HCEC 1CT (cell line): ENCODE measurements at places on chromosomes 11 and 22.
A peak's percentile ranks its signal among the peaks of the same experiment; 100 is the strongest.

- no peak for DNase-seq
These were observed 13.7 kb downstream of the XNDC1N start for GRCh38 chr11:71914617-71915189.

DNA sequence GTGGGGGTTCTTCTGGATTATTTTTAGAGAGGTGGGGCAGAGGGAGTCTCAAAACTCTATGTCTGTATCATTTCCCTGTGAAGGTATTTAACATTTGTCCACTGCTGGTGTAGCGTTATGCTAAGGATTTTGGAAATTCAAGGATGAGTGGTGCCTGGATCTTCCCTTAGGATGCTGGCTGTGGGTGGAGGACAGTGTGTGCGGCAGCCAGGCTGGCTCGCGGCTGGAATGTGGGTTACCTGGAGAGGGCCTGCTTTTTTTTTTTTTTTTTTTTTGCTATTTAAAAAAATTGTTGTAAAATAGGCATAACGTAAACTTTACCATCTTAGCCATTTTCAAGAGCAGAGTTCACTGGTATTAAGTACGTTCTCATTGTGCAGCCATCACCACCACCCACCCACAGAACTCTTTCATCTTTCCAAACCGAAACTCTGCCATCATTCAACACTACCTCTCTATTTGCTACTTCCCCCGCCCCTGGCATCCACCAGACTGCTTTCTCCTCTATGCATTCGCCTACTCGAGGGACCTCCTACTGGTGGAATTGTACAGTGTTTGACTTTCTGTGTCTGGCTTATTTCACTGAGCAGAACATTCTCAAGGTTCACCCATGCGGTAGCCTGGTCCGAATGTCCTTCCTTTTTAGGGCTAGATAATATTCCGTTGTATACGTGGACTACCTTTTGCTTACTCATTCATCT lies 67.1 kb downstream of the PARVB start:
- peak; percentile 17 for DNase-seq

DNA sequence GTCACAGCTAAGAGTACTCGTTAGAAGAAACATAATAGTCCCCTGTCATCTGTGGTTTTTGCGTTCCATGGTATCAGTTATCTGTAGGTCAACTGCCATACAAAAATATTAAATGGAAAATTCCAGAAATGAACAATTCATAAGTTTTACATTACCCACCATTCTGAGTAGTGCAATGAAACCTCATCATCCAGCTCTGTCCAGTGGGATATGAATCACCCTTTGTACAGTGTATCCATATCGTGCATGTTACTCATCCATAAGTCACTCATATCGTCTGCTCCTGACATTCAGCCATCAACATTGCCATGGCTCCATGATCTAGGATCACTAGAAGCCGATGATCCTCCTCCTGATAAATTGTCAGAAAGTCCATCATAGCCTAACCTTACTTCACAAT lies 174.9 kb upstream of the C11orf87 start:
- DNase-seq, result peak; percentile 72

DNA sequence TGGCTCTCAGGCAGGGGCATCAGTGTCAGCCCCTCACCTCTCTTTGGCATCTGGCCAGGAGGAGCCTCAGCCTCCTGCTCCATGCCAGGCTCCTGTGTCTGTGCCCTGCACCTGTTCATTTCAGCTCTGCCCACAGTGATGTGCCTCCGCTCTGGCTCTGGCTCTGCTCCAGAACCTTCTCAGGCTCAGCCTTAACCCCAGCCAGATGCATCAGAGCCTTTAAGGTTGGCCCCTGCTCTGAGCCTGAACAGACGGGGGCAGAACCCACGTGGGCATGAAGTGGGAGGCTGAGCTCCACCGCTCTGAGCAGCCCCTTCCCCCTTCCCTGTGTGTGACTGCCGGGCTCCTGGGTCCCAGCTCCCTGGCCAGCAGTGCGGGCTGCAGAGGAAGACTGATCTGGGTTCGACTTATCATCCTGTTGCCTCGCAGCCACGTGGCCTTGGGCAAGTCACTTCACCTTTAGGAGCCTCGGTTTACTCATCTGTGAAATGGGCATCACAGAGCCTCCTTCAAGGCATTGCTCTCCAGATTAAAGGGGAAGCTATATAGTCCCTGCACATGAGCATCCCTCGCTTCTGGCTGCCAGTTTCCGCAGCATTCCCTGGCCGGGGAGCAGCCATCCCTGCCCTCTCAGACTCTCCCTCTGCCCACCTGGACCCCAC lies 44.7 kb upstream of the RTL6 start:
- DNase-seq, result no peak

GRCh38 chr11:57649826-57650738 lies at the start of gene YPEL4:
Gene YPEL4, minus strand, starts transcription at chr11:57649912. Its CDS starts 2,805 bp downstream, at chr11:57647107.
- peak; percentile 68 for DNase-seq

- no peak for DNase-seq
These were observed 19.9 kb upstream of the TMEM184B start for GRCh38 chr22:38292694-38293093.

GRCh38 chr11:44417731-44418455 lies 108.0 kb upstream of the ALX4 start:
- DNase-seq, result no peak

- no peak for DNase-seq
These were observed 15.0 kb downstream of the DENND5A start for GRCh38 chr11:9250139-9250582.

DNA sequence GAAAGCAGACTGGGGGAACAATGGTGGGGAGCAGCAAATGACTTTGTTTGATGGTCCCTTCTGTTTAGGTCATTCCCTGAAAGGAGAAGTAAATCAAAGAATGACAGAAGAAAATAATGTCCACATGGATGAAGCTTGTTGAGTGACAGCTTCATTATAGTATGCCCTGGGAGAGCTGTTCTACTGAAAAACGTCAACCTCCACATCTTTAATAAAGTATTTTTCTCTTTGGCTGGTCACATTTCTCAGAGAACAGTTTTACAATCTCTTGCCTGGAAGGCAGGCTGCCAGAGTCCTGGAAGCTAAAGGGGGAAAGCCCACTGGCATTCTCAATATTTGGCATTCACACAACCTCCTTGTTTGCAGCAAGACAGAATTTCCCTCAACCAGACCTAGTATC lies 287.9 kb downstream of the SWAP70 start:
- DNase-seq, result no peak

DNA sequence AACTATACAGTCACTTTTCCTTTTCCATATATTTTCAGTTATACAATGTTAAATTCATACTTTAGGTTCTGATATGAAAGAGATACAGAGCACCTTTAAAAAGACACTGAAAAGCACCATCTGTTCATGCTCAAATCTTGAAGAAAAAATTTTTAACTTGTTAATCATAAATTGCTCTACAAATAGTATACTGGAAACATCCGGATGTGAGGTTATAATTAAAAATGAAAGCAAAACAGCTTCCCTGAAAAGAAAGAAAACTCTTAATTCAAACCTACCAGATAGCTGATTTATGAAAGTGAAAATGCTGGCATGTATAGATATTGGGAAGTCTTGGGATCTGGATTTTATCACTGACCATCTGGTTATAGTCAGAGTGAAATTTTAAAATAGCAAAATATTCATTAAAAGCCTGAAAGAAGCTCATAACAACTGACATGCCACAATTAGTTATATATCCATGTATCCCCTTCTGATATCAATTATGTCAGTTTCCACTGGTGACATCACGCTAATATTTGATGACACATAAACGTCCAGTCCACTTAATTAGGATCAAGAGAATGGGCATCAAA lies 740.0 kb downstream of the DLG2 start:
- DNase-seq, result peak; percentile 59

DNA sequence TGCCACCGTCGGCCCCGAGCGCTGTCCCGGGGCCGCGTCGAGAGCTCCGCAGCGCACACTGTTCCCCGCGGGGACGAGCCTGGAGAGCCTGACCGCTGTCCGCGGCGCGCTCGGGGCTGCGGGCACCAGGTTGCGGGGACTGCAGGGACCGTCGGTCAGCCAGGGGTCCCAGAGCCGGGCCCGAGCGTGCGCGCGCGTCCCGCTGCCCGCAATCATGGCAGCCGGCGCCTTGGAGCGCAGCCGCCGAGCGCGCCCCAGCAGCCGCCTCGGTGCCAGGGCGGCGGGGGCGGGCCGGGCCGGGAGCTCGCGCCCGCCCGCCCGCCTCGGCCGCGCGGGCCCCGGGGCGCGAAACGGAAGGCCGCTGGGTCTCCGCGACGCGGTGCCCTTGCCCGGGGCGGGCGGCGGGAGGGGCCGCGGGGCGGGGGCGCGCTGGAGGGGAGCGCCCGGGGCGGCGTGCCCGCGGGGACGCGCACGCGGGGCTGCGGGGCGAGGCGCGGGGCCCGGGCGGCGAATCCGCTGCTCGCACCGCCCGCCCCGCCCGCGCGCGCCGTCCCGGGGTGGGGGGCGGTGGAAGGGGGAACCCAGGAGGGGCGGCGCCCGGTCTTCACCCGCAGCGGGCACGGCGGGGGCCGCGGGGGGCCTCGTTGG lies 79.4 kb upstream of the PPARA start:
- peak; percentile 69 for DNase-seq

- no peak for DNase-seq
These were observed 36.0 kb upstream of the OAF start for GRCh38 chr11:120174866-120175265.

GRCh38 chr11:104876861-104877431 lies 21.3 kb downstream of the CASP12 start:
- DNase-seq, result no peak

- DNase-seq, result peak; percentile 43
These were observed 4.5 kb upstream of the BCL9L start for GRCh38 chr11:118930094-118930712.

DNA sequence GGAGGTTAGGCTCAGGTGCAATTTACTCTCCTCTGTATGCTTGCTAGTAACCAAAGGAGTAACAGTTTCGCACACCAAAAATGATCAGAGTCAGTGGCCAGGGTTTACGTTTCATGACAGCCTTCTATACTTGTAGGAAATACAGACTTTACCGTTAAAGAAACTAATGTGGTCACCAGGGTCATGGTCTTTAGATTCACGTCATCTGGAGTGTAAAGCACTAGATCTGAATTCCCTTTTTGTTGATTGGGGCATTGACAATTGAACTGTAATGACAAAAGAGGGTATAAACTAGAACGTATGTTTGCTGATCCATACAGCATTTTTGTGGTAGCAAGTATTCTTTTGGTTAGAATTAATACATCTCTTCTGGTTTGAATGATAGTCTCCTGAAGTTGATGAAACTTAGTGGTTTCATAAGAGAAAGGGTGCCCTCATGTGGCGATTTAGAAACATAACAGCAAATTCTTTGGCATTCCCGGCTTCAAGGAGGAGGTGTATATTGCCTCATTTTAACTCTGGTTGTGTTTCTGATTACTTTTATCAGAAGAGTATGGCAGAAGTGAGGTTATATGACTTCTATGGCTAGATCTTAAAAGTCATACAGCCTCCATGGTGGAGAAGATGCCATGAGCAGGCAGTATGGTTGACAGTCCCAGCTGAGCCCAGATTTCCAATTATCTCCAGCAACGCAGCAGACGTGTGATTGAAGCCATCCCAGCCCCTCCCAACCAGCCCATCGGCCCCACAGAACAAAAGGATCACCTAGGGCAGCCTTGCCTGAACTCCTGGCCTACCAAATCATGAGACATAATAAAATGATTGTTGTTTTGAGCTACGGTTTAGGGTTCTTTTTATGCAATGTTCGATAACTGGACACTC lies 35.1 kb downstream of the MMP7 start:
- peak; percentile 88 for DNase-seq

DNA sequence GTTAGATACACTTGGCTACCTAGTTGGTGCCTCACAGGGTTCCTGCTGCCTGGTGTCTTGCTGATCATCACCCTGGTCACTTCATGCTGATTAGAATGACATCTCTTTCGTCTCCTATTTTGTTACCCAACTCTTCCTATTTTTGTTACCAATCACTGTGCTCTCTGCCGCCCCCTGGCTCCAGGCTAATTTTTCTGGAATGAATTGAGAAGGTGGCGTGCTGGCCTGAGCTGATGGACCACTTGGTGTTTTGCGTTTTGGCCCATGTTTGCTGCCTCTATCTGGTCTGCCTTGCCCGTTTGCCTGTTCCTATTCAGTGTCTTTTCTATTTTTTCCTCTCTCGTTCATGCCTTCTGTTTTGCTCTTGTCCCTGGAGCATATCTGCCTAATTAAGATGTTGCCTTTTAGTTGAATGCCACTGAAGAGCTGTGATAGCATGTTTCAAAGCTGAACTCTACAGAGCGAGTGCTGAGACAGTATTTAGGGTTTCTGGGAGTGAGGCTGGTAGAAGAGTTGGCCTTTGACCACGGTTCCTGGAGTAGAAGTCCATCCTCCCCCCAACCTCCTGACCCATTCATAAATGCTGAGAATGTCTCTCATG lies 5.9 kb upstream of the ATF4 start:
- DNase-seq, result peak; percentile 36

GRCh38 chr22:44620129-44620840 lies 81.7 kb upstream of the PRR5 start:
- peak; percentile 30 for DNase-seq

DNA sequence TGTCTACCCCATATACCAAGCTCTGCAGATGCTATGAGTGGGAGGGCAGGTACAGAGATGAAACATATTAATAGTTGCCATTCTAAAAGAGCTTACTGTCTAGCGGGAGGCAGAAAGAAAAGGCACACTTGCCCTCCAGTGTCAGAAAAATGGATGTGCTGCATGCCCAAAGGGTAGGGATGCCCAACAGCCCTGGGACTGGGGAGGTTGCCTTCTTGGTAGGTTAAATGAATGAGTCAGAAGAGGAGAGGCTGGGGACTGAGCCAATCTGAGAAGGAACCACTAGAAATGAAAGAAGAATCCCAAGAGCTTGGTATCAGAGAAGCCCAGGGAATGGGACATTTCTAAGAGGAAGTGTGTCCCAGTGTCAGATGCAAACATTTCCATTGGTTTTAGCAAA lies 1.2 kb downstream of the BIRC3 start:
- DNase-seq, result no peak

GRCh38 chr11:74434528-74434927 lies 32.8 kb downstream of the KCNE3 start:
- DNase-seq, result peak; percentile 53

- DNase-seq, result no peak
These were observed 254.6 kb upstream of the LRRC4C start for GRCh38 chr11:41714101-41714500.

DNA sequence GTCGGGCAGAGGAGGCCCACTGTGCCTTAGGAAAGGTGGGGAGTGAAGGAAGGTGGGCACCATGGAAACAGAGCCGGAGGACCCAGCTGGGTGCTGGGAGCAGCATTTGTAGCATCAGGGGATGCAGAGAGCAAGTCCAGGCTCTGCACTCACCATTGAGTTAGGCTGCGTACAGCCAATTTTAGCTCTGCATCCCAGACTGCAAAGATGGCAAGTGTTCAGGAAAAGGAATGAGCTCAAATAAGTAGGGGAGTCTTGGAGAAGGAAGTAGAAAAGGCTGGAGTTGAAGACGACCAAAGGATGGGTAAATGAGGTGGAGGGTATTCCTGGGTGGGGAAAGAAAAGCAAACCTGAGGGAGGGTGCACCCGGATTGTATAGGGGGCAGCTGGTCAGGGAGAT lies 31.6 kb upstream of the ETS1 start:
- no peak for DNase-seq

GRCh38 chr22:31143038-31143437 lies 2.7 kb upstream of the PLA2G3 start:
- DNase-seq, result no peak

DNA sequence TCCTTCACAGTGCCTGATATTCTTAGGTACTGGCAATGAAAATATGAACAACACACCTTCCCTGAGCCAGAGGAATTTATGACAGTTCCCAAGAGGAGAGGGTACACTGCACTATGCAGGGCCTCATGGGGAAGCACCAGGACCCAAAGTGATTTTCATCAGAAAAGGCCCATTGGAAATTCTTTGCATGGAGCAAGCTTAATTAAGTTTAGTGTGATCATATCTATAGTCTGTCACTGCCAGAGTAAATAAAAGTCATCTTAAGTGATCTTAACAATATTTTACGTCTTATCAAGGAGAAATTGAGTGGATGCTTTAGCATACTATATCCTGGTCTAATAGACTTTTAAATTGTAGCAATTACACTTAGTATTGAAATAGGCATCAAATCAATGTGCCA lies 86.5 kb downstream of the ACER3 start:
- no peak for DNase-seq
